ENCODE measurements at places on chromosomes 11 and 22.

DNA sequence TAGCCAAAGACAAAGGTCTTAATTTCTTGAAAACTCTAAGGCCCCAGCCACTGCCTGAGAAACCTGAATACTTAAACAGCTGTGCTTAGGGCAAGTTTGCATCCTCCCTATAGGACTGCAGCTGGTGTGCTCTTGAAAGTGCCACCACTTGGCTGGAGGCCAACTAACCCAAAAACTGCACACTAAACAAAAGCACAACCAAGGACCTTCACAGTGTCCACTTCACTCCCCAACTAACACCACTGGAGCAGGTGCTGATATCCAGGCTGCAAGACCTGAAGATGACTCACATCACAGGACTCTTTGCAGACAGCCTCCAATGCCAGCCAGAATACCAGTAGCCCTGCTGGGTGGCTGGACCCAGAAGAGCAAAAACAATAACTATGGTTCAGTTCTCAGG is 357.7 kb upstream of the ARHGAP42 start:
- no peak for DNase-seq

DNA sequence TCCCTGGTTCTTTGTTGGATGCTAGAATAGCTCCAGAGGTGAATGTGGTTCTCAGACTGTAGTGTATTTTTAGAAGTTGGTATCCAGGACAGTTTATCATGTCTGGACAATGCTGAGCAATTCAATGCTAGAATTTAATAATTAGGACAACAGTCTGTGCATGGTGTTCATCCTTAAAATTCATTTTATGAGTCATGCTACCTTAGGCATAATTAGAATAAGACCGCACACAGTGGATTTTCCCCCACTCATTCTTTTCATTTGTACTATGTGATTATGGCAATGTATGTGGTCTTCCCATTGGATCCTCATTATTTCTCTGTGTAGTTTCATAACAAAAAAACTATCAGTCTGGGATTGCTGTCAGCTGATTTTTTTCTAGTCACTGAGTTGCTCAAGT is 196.7 kb downstream of the ARHGAP42 start:
- no peak for DNase-seq

GRCh38 chr11:102241026-102241425 is 76.3 kb upstream of the BIRC3 start:
- DNase-seq, result no peak

GRCh38 chr11:17921659-17922415 is 91.0 kb downstream of the SERGEF start:
- DNase-seq, result no peak

- no peak for DNase-seq
Measured at GRCh38 chr11:130209954-130210854, 50.6 kb downstream of the ST14 start.

DNA sequence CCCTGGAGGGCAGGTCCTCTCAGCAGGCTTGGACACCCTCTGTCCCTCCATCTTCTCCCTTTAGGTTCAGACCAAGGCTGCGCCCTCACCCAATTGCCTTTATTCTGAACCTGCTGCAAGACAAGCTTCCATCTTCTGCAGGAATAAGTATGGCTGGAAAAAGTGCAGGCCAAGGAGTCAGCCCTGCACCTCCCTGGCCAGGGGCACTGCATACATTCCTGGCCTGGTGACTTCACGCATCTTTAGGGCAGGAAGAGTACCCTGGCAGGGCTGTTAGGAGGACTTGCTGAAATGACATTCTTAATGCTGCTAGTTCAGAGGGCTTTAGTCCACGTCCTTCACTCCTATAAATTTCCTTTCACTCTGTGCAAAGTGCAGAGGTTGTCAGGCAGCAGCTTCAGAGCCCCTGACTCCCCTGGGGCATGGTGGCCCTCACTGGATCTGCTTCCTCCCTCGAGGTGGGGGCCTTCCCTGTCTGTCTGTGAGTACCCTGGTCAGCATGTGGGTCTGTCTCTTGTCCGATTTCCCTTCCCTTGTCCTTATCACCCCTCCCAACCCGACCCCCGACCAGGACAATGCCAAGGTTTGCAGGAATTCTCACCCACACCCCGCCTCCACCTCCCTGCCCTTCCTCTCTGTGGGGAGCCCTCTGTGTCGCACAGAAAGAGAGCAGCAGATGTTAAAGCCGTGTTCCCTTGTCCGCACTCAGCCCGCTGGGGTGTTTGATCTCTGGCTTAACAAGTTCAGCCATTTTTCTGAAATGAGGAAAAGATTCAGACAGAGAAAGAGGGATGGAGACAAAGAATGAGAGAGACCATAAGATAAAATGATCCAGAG is 124.5 kb upstream of the SYT13 start:
- no peak for DNase-seq

- DNase-seq, result no peak
Measured at GRCh38 chr22:27501191-27501936, 300.2 kb downstream of the MN1 start.

DNA sequence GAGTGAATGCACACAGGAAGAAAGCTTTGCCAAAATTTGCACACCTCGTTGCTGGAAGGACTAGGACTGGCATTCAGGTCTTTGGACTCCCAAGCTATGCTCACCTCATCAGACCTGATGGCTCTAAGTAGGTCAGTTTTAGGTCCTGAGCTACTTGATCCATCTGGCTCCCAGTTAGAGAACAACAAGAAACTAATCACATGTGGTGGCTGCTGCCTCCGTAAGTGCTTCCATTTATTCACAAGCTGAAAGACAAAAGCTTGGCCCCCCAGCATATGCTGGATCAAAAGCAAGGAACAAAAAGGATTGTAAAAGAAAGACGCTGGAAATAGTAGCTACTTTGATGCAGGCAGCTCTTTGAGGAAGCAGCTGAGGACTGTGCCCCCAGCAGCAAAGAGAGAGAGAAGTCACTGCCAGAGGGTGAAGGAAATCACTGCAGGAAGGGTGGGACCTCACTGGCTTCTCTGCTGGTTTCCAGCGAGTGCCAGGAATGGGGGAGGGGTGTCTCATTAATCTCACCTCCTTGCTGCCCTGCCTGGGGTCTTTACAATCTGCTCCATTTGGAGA is 268.9 kb downstream of the KIRREL3 start:
- no peak for DNase-seq

DNA sequence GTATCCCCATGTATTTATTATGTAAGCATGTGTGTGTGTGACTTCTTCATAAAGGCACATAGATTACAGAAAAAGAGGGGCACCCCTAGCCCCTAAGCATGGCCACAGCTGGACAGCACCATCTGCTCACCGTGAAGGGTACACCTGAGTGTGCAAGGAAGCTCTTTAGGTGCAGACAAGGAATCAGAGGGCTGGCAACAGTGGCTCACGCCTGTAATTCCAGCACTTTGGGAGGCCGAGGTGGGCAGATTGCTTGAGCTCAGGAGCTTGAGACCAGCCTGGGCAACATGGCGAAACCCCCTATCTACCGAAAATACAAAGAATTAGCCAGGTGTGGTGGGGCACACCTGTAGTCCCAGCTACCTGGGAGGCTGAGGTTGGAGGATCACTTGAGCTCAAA is 56.3 kb downstream of the DGCR2 start:
- DNase-seq, result no peak

DNA sequence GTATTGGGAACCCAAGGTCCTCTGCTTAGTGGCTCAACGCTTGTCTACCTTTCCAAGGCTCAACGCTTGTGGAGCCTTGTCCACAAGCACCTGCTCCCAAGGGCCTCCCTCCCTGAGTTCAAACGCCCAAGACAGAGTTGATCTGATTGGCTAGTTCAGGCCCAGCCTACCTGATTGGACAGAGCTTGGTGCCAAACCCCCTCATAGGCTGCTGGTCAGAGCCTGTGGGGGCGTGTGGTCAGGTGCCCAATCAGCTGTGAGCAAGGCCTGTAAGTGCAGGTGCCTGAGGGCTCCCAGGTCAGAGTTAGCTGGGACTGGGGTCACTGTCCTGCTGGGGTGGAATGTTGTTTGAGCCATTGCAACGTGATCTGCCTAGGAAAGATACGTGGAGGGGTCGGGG is 16.9 kb upstream of the TMPRSS6 start:
- no peak for DNase-seq

- DNase-seq, result no peak
Measured at GRCh38 chr11:103499710-103500340, 390.6 kb downstream of the DYNC2H1 start.

- DNase-seq, result peak; percentile 27
Measured at GRCh38 chr11:15327786-15328231, 213.1 kb downstream of the INSC start.

- DNase-seq, result no peak
Measured at GRCh38 chr11:119626197-119626841, 102.7 kb downstream of the NECTIN1 start.

DNA sequence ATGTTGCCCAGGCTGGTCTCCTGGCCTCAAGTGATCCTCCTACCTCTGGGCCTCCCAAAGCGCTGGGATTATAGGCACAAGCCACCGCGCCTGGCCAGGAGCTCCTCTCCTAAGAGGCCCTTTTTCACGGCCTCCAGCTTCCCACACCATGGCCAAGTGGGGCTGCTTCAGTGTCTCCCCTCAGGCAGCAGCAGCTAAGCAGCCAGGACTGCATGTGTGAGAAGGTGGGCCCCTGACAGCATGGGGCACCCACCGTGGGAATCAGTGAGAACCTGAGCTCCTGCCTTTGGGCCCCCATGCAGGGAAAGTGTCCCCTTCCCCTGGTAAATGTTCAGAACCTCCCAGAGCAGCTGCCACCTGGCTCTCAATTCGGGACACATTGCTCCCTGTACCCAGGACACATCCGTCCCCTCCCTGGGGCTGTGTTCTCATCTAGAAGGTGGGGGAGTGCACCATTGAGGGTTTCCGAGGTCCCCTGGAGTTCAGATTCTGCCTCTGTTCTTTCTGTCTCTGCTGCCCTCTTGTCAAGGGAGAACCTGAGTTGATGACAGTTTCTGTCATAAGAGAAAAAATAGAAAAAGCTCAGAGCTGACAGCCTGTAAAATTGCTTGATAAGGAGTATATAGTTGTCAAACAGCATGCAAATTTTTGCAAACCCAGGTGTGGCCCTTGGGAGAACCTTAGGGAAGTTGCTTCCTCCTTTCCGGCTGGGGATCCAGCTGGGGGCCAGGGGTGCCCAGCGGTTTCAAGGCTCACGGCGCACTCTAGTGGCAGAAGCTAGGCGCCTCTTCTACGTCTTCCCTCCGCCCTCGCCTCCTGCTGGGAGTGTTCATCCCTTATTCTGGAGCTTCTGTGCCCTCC is 29.7 kb downstream of the FAM83F start:
- peak; percentile 74 for DNase-seq

- no peak for DNase-seq
Measured at GRCh38 chr22:24069721-24070120, 58.6 kb downstream of the CABIN1 start.

Measured in activated CD4-positive, alpha-beta T cell treated with anti-CD3 and anti-CD28 coated beads for 48 hours (primary cell).